ENCODE measurements at places on chromosomes 4 and X.

GRCh38 chr4:43238585-43238984 lies 346.1 kb downstream of the GRXCR1 start:
- DNase-seq = no peak

DNA sequence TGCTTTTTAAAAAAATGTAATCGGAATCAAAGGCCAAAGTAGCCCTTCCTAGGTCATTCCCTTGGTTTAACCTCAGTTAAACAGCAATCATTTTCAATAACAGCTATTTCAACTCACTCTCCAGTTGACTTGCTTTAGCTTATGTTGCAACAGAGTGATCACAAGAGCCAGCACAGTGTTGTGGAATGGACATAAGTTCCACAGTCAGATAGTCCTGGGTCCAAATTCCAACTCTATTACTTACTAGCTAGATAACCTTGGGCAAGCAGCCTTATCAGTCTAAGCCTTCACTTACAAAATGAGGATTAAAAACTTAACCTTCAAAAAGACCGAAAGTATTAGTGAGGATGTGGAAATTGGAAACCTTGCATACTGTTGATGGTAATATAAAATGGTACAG lies 9.2 kb upstream of the GPC3 start:
- DNase-seq = no peak

- no peak for DNase-seq
Measured at GRCh38 chr4:26299254-26299882, 21.4 kb upstream of the RBPJ start.

GRCh38 chrX:123487669-123488068 lies 245.2 kb downstream of the THOC2 start:
- no peak for DNase-seq

DNA sequence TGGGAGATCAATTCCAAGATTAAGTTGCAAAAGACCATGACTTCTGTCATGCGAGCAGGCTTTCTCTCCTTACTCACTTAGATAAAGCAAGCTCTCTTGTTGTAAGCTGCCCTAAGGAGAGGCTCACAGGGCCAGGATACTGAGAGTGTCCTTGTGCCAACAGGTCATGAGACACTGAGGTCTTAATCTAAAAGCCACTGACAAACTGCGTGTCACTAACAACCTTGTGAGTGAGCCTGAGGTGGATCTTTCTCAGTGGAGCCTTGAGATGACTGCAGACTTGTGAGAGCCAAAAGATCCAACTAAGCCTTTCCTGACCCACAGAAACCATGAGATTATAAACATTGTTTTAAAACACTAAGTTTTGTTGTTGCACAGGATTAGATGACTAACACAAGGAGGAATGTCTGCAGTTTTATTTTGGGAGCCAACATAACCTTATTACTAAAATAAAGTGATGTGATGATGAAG lies 170.5 kb downstream of the SLC39A8 start:
- DNase-seq = no peak

DNA sequence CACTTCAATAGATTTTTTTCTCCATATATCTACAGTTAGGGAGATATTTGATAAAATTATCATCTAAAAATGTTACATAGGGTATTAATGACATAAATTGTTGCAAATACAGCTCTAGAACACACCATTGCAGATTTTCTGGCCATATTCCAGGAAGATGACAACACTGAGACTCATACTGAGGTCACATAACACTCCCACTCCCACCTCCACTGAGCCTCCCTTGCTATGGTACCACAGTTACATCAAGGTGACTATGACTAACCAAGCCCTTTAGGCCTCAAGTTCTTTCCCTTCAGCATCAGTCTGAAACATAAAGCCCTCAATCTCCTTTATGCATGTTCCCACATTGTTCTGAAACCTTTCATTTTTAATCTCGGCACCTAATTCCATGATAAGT lies 932.0 kb upstream of the IGFBP7 start:
- DNase-seq = no peak

DNA sequence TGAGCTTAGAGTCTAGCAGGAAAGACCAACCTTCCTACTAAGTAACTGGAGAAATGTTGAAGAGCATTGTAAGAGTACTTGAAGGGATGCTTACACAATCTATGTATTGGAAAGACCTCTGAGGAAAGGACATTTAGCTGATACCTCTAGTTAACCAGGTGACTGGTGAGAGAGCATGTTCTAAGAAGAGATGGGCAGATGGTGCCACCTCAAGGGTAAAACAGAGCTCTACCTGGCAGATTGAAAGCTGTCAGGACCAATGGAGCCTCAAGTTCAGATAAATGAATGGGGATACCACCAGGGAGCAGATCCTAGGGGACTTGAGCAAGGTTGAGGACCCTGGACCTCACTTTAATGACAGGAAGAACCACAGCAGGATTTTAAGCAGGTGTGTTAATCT lies 196.4 kb downstream of the QDPR start:
- DNase-seq = no peak

DNA sequence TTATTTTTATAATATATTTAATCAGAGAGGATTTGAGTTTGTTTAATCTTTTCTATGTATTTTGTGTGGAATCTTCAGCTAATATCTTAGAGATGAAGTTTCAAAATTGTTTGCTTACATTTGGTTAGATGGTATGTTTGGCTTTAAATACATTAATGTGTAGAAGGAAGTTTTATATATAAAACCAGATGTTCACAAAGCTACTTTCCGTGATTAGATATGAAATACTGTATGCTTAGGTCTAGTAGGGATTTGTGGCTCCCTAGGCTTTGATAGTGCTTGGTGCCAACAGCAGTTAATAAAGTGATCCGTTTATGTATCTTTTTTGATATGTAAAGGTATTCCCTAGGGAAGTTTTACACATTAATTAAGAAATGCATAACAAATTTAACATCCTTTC lies 223.0 kb downstream of the ARHGAP10 start:
- DNase-seq = no peak

- DNase-seq = no peak
Measured at GRCh38 chr4:122775039-122775438, 42.5 kb downstream of the BBS12 start.

DNA sequence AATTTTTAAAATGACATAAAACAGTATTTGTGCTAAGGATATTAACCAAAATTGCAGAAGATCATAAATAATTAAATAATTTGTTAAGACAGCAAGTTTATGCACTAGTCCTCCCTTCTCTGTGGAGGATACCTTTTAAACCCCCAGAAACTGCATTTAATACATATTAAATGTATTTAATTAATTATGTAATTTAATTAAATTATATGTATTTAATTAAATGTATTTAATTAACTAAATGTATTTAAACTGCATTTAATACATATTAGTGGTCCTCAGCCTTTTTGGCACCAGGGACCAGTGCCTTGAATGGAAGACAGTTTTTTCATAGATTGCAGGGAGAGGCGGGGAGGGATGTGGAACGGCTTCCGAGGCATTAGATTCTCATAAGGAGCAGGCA lies 404.6 kb downstream of the ARHGAP24 start:
- DNase-seq = no peak

DNA sequence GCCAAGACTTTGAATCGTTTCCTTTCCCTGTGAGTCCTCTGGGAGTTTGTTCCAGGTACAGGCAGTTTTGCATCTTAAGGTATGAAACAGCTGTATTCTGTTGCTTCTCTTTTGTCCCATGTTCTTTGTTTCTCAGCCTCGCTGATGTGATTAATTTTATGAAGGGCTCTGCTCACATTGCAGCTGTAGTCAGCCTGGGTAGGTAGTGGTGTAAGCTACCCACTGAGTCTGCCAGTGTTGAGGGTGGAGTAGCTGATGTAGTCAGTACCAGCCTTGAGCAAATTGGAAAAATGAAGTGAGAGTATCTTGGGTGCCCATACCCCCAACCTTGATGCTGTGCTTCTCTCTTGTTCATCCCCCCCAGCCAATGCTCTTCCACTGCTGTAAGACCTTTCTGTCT lies 139.6 kb upstream of the SMIM31 start:
- DNase-seq = no peak

DNA sequence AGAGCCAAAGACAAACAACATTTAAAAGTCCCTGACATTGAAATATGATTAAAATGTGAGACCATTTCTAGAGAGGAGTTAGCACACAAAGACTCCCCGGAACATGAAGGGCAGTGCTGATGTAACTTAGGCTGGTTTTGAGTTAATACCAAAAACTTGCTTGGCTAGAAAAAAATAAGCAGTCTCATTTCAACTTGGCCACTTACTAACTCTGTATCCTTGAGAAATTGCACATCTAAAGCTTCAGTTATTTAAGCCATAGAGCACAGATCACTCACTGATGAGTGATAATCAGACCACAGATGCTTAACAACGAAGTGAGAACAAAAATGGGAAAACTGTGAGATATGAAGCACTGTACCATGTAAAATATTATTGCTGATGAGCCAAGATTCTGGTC lies 65.9 kb upstream of the MAOA start:
- DNase-seq = no peak

- no peak for DNase-seq
Measured at GRCh38 chrX:72634331-72634730, 61.7 kb upstream of the HDAC8 start.

- no peak for DNase-seq
Measured at GRCh38 chr4:40874331-40874730, 124.6 kb downstream of the NSUN7 start.

Data from stimulated activated CD4-positive, alpha-beta T cell treated with anti-CD3 and anti-CD28 coated beads, Interleukin-12 subunit alpha, Interleukin-12 subunit beta, amount 100 ng/mL, for 24 hours (primary cell).